ENCODE measurements at places on chromosomes 12 and 14. TPM values are rescaled to one million over a fixed set of nuclear protein-coding genes. Genes with fewer than 3 reads are reported as not detected.

DNA sequence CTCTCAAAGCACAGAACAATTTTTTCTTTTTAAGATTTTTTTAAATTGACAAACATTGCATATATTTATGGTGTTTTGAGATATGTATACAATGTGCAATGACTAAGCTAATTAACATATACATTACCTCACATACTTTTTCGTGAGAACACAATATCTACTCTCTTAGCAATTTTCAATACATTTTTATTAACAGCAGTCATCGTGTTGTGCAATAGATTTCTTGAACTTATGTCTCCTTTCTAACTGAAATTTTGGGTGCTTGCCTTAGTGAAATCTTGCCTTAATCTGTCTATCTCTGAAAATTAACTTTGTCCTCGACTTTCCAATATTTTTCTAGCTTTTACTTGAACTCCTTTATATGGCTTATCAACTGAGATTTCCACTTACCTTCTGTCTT is 6.8 kb downstream of the OR10A7 start:
- no peak for DNase-seq

DNA sequence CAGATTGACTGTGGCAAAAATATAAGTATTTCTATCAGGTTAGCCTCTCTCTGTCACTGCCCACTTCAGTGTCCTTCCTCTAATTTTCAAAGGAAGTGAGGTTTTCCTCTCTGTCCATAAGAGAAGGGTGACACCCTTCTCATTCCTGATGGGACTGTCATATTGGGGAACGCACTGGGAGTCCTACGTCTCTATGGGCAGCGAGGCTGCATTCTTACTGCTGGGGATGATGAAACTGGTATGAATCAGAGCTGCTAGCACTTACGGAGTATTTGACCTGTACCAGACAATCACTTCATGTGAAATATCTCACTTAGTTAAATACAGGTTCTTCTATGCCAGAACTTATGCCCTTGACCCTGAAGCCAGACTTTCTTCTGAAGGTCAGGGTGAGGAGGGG is 436.3 kb downstream of the DPF3 start:
- DNase-seq, result no peak

CLEC2A gene
- not detected for total RNA-seq

EPYC gene
- not detected for total RNA-seq

- DNase-seq, result no peak
These were observed 61.5 kb downstream of the IFT81 start for GRCh38 chr12:110185626-110186025.

GRCh38 chr12:89181271-89181920 is 170.9 kb downstream of the DUSP6 start:
- DNase-seq, result no peak

DNA sequence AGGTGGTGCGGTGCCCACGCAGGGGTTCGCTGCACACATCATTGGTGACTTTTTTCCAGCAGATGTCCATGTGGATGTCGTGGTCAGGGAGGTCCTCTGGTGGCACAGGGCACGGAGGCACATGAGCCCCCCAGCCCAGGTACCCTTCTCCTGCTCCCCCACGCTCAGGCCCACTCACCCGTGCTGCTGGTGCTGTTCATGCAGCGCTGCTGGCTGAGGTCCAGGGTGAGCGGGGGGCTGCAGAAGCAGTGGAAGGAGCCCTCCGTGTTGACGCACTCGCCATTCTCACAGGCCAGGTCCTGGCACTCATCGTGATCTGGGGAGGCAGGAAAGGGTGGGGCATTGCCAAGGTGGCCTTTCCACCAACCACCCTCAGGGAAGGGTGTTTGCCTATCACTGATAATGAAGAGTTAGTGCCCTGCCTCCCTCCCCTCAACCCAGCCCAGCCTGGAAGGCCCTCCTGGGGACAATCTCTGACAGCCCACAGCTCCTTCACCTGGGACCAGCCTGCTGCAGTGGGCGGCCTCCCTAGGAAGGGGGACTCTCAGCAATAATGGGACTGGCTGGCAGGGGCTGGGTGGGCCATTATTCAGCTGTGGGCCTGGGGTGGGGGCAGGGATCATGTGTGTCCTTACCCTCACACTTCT is 9.8 kb downstream of the ISCA2 start:
- no peak for DNase-seq

CISTR gene
- total RNA-seq, result not detected

DNA sequence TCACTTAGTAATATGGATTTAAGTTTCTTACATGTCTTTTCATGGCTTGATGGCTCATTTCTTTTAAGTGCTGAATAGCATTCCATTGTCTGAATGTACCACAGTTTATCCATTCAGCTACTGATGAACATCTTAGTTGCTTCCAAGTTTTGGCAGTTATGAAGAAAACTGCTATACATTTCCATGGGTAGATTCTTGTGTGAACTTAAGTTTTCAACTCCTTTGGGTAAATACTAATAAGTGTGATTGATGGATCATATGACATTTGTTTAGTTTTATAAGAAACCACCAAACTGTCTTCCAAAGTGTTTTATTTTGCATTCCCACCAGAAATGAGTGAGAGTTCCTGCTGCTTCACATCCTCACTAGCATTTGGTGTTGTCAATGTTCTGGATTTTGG is 119.2 kb downstream of the NAV3 start:
- DNase-seq, result no peak

BDKRB2 gene
- total RNA-seq, result not detected

NGB gene
- not detected for total RNA-seq

DNA sequence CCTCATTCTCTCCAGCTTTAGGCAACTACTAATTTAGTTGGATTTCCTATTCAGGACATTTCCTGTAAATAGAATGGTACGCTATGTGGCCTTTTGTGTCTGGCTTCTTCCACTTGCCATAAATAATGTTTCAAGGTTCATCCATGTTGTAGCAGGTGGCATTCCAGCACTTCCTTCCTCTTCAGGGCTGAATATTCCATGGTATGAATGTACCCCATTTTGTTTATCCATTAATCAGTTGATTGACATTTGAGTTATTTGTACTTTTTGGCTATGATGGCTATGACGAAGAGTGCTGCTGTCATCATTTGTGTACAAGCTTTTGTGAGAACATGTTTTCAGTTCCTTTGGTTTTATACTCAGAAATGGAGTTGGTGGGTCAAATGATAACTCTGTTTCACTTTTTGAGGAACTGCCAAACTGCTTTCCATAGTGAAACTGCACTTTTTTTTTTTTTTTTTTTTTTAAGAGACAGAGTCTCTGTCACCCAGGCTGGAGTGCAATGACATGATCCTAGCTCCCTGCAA is 6.5 kb upstream of the CDK2AP1 start:
- no peak for DNase-seq

CELA1 gene
- not detected for total RNA-seq

UNC79 gene
- total RNA-seq, result 0.22 TPM

- no peak for DNase-seq
These were observed 139.4 kb downstream of the STXBP6 start for GRCh38 chr14:24910408-24910986.

DNA sequence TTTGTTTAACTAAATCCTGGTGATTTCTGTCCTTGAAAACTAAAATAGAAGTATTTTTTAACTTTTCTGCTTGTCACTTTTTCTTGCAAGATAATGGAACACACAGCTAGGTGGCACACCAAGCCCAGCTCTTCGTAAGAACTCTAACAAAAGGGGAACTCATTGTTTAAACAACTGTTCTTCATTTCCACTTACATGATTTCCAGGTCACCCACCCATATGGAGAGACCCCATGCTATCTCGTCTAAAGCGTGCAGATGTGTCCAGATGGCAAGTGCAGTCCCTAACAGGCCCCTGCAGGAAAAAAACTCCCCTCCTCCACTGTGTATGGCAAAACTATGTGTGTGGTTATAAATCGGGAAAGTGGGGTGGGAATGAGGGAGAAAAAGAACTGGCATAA is 43.3 kb upstream of the NT5DC3 start:
- DNase-seq, result no peak

GRCh38 chr12:57219993-57220754 is 3.6 kb downstream of the NXPH4 start:
- DNase-seq, result no peak

DNA sequence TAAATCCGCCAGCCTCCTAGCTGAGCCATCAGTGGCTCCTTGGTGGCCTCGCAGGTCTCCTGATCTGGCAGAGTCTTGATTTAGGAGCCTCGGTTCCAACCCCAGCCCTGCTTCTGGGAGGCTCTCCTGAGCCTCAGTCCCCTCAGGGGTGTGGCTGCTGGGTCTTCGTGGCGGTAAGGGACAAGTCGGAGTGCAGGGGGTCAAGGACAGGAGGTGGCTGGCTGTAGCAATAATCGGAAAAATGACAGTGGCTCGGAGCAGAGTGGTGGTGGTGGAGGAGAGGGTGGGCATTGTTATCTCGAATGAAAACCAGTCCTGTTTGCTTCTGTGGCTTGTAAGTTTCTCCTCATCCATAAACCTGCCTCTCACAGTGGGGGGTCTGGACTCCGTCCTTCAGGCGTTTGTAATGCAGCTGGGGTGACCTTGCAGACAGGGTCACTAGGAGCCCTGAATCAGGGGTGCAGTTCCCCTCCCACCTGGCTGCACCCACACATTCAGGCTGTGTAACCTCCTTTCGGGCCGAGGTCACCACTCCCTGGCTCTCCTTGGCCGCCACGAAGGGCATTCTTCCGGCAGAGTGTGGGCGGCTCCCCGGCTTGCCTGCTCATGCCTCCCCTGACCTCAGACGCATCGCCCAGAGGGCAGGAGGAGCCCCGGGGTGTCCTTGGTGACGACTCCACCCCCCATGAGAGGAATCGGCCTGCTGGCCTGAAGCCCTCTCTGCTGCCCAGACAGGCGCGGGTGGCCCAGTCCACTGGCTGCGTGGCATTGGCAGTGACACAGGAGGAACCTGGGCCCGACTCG is 8.1 kb downstream of the BCL7A start:
- no peak for DNase-seq

CLEC9A gene
- not detected for total RNA-seq

MYRFL gene
- not detected for total RNA-seq

GRCh38 chr14:65461730-65462129 is 49.2 kb downstream of the FUT8 start:
- DNase-seq, result no peak

CCDC60 gene
- total RNA-seq, result not detected

ZNF664 gene
- total RNA-seq, result 40.7 TPM

DNA sequence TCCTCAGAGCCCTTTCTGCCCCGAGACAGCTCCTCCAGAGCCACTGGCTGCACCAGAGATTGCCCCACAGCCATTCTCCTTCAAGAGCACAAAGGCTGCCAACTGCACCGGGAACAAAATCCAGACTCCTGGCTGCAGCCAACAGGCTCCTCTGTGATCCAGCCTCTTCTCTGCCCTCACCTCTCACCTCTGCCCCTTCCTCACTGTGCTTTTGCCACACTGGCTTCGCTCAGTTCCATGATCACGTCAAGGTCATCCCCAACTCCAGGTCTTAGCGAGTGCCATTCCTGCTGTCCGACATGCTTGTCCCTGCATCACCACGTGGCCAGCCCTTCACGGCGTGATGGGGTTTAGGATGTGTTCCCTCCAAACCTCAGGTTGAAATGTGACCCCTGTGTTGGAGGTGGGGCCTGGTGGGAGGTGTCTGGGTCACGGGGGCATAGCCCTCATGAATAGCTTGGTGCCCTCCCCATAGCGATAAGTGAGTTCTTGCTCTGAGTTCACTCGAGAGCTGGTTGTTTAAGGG is 149.3 kb downstream of the PIWIL1 start:
- no peak for DNase-seq

C3AR1 gene
- total RNA-seq, result 0.11 TPM

DNA sequence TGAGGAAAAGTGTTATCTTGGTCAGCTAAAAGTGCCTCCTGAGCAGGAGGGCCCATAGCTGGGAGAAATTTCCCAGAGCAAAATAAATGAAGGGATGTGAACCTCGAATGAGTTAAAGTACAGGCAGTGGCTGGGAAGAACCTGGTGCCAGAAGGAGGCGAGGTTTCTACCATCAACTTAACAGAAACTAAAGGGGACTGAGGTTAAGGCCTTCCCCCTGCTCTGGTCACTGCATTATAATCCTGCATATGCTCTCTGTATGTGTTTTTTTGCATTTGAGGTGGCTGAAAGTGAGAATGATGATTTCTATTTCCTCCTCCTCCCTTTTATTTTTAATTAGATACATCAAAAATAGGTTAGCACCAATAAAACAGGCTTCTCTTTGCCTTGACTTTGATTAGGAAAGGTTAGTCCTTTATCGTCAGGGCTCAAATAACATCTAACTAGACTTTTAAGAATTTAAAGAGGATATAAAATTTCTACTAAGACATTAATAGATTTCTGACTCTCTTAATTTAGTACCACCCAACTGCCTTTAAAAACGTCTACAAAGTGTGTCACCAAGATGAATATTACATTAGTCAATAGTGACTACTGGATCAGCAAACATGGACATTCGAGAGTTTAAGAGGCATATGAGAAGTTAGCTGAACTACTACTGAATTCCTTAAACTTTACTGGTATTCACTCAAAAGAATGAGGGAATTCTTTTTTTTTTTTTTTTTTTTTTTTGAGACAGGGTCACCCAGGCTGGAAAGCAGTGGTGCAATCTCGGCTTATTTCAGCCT is 49.2 kb downstream of the GALNT4 start:
- DNase-seq, result no peak

- no peak for DNase-seq
These were observed 153.6 kb downstream of the PTCSC3 start for GRCh38 chr14:36022765-36023410.

- DNase-seq, result no peak
These were observed 35.1 kb downstream of the NCOR2 start for GRCh38 chr12:124532331-124532750.

- DNase-seq, result no peak
These were observed 135.8 kb upstream of the VRK1 start for GRCh38 chr14:96661244-96661969.

DNA sequence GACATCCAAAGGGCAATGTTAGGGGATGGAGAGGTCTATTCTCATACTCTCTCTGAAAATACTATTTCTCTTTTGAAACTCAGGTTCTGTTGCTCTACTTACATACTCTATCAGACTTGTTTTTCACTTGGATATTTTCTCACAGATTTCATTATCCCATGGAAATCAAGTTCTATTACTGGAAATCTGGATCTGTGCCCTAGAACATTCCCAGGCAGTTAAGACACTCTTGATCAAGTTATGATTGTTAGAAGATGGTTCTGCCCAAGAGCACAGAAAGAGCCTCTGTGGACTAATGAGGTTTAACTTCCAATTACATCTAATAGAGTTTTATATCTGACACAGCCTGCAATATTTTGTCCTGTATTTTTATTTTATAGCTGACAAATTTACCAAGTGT is 591.0 kb upstream of the ATP2B1 start:
- no peak for DNase-seq

GRCh38 chr14:71358209-71358931 is 451.1 kb downstream of the PCNX1 start:
- DNase-seq, result no peak

- no peak for DNase-seq
These were observed 175.7 kb upstream of the GSC start for GRCh38 chr14:94945615-94946014.

KRT78 gene
- not detected for total RNA-seq

DNA sequence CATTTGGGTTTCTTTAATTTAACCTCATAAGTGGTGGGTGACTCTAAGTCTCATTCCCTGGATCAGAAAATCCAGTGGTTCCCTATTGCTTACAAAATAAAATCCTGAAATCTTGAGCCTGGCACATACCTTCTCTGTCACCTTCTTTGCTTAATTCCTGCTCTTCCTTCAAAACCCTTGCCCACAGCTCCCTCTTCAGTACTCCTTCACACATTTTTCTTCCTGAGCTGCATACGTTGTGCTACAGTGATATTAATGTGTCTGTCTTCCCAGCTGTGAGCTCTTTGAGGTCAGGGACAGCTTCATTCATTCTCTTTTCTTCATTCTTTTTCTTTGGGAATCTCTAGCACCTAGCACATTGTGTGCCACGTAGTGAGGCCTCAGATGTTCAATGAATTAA is 9.5 kb downstream of the TSPAN11 start:
- no peak for DNase-seq

SLC25A21 gene
- total RNA-seq, result not detected

B4GALNT3 gene
- 0.17 TPM for total RNA-seq

All from activated B cell treated with CpG ODN at 0.5 μM for 24 hours (primary cell).